ENCODE measurements at places on chromosomes 5 and 9.

DNA sequence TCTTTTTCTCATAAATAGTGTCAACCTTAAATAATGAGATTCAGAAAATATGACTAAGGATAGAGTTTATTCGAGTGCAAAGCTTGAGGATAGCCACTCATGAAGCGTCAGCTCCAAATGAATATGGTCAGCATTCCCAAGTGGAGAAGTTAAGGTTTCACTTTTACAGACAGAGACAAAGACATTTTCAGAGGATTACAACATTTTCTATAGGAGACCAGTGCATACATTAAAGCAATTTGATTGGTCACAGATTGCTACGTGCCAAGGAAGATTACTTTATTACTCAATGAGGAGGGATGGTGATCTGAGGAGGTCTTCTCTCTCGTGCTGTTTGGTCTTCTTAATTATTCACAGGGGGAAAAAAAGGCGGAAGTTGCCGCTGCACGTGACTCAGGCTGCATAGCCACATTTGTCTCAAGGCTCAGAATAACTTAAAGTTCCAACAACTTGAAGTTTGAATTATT is 60.1 kb upstream of the SPATA31C2 start:
- no peak for DNase-seq

GRCh38 chr5:57370376-57370775 is 112.2 kb downstream of the ACTBL2 start:
- DNase-seq, result no peak

DNA sequence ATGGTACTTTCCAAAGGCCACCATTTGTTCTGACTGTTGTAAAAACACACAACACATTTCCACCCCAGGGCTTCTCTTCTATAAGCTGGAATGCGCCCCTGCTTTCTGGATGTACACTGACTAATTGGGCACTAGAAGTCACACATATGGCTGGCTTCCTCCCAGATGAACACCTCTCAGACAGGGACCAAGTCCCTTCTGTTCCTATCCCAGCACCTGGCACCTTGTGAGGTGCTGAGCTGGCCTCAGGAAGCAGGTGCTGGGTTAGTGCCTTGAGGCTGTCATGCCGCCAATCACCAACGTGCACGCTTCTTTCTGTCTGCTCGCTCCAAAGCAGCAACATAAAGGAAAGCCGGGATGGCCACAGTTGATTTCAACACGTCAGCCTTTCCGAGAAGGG is 93.2 kb downstream of the FSTL4 start:
- no peak for DNase-seq

GRCh38 chr9:71498691-71499090 is 269.6 kb downstream of the CEMIP2 start:
- DNase-seq, result no peak

DNA sequence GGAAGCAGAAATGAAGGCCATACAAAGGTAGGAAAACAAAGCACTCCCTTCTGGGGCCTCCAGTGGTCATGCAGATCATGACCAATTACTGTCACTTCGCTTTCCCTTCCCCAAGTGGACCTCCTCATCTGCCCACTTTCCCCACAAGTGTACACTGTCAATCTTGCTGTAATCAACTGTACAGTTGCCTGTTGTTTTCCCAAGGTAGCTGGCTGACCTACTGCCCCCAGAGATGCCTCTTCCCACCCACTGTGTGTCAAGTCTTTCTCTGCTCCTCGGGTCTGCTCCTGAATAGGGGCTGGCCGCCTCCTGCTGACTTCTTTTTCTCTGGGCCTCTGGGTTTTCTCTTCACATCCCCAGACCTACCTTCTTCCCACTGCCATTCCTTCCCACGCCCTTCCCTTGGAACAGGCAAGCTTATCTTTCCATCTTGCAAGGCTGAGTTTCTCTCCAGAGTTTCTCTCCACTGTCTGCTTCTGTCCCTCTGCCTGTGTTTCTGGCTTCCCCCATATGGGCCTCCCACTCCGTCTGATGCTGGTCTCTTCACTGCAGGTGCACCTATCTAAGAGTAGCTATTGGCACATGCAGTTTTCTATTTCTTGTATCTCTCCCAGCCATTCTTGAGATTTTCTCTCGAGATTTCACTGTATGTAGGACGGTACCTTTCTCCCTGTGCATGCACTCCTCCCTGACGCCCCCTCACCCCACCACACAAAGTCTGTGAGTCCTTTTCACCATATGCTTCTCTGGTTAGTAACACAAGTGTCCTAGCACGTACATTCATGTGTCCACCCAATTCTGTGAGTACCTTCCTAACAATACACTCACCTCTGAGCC is 2.4 kb downstream of the ELL2 start:
- DNase-seq, result no peak

GRCh38 chr5:149423794-149424268 is 44.7 kb upstream of the IL17B start:
- DNase-seq, result peak; percentile 73

GRCh38 chr9:136052472-136052880 is 42.6 kb downstream of the NACC2 start:
- no peak for DNase-seq
